T-helper 2 cell treated with Interferon-gamma antibody and Interleukin-4, amounts not matched to agents 5 μg/mL and 100 μg/mL, for 36 hours (primary cell): ENCODE measurements at places on chromosomes 13 and 19.

DNA sequence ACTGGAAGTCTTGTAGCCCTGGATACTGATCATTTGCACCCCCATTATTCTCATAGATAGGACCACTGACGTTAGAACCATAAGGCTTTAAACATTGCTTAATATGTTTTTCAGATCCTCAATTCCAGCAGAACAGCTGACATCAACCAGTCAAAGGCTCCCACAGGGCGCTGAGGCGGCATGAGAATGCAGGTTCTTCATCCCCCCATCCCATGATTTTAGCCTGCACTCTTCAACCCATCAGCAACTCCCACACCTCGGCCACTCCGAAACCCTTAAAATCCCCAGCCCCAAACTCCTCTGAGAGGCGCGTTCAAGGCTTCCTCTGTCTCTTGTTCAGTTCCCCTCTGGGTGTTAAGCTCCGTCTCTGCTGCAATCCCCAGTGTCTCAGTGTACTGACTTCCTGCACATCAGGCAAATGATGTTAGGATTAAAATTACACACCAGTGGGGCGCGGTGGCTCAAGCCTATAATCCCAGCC is 24.3 kb upstream of the LAMP1 start:
- DNase-seq = no peak

DNA sequence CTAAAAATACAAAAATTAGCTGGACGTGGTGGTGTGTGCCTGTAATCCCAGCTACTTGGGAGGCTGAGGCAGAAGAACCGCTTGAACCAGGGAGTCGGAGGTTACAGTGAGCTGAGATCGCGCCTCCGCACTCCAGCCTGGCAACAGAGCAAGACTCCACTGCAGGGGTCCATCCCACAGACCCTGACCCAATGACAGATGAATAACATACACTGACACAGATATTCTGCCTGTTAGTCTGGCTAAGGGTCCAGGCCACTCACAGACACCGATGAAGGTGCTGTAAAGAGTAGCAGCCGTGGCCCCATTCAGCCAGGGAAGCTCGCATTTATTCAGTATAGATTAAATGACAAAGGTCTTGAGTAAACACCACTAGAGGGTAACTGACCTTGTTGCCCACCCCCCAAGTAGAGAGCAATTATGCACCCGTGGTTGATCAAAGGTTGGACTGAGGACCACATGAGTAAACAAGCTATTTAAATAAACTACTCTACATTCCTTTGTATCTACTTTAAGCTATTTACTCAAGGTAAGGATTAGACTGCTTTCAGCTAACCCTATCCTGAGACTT is 8.5 kb upstream of the CRYL1 start:
- no peak for DNase-seq

GRCh38 chr13:90385781-90386489 is 961.6 kb upstream of the MIR17HG start:
- no peak for DNase-seq

DNA sequence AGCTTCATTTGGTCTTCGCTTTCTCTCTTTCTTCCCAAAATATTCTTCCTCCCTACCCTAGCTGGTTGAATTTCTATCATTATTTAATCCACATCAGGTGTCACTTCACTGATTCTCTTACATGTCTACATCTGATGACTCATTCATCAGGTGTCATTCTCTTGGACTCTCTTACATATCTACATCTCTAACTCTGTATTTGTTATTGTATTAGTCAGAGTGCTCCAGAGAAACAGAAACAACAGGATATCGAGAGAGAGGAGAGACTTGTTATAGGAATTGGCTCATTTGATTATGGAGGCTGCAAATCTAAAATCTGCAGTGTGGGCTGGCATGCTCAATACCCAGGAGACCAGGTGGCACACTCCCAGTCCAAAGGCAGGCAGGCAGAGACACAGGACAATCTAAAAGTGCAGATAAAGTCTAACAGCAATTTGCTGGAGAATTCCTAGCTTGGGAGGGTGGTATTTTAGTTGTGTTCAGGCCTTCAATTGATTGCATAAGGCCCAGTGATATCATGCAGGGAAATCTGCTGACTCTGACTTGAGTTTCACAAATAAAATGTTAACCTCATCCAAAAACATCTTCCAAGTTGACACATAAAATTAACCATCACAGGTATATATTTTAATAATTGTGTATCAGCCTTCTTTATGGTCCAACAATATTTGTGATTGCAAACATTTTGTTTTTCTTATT is 541.4 kb upstream of the SLITRK5 start:
- no peak for DNase-seq

DNA sequence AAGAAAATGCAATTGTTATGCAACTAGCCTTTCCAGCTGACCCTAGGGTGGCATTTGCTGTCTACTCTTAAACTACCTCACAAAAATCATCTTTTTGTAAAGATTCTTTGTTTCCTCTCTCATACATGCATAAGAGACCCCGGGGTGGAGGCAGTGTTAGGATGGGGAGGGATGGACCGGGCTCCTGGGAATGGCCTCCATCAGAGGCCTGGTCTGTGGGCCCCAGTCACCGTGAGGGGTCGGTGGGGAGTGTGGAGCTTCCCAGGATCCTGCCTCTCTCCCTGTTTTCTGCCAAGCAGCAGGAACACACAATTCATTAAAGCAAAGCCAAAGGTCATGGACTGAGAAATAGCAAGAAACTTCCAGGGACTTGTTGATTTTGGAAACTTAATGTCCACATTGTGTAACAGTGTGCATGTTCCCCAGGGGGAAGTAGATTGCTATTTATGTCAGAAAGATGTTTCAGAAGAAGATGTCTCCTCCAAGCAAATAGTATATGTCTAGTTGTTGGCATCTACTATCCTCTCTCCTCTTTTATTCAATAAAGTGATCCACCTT is 241.4 kb downstream of the ENOX1 start:
- no peak for DNase-seq
